IPS DF 6.9 (cell line): ENCODE measurements at places on chromosomes 4 and X.

DNA sequence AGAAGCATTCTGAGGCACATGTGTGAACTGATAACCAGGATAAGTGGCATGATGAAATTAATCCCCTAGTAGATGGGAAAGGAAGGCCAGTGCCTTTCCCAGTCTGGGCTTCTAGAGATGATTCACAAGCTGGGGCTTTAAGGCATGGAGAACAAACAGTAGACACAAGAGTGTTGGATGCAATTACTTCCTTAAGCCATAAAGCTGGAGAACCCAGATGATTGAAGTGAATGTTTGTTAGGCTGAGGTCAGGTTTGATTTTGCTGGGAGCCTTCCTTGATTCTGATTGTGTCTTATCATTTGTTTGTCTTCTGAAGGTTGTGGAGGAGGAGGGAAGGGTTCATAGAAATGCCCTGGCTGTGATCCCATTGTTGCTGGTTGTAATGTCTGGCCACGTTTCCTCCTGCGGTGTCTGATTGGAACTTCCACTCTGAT lies 125.2 kb downstream of the NHS start:
- DNase-seq: no peak

- DNase-seq: no peak
Observed at GRCh38 chr4:80079255-80079923, 6.4 kb upstream of the ANTXR2 start.

- no peak for DNase-seq
Observed at GRCh38 chr4:15341733-15342300, 86.0 kb upstream of the C1QTNF7 start.

- DNase-seq: peak; percentile 20
Observed at GRCh38 chrX:81195712-81196111, 6.0 kb downstream of the HMGN5 start.

DNA sequence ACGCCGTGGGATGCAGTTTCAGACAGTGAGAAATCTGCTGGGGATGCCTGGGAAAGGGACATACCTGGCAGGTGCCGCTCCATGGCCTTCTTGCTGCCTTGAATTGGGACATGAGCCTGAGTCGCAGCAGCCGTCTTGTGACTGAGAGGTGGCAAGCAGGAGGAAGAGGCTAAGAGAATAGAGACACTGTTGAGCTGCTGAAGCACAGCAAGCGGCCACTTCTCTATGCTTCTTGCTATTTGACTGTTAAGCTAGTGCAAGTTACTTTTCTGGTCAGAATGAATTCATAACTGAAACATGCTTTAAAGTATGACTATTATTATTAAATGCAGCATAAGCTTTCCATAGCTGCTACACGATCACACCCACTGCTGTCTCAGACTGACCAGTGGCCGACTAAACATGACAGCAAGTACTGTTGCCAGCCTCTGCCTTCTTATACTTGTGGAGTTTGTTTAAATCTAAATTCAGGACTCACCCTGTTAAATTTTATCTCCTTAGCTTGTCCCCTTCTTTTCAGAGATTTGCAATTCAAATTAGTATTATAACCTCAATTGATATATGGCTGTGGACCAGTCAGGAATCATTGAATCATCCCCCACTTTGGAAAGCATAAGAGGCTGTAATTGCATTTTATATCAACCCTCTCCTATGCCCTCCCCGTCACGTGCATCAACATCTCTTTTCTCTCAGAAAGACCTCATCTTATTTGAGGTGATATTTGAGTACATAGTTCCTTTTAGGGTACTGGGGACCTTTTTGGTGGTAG lies 24.8 kb upstream of the ACSL1 start:
- DNase-seq: no peak

GRCh38 chrX:40968180-40968579 lies 117.1 kb upstream of the USP9X start:
- DNase-seq: no peak

GRCh38 chrX:109830157-109830703 lies 97.2 kb upstream of the ACSL4 start:
- no peak for DNase-seq
